ENCODE measurements at places on chromosomes 1 and 21.

DNA sequence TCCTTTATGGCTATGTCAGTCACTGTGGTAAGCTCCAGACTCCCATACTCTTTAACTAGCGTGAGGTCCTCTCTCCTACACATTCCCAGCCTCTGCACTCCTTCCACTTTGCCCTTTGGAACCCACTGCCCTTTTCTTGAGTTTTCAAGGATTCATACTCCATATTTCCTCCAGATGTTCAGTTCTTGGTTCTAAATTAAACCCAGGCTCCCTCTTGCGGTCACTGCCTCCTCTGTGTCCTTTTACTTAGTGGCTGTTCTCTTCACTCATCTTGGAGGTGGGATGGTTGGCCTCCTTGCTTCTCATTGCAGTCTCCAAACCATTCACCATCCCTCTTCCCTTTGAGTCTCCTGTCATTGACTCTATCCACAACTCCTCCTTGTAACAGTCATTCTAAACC lies 208.1 kb downstream of the TGFB2 start:
- DNase-seq, result no peak

DNA sequence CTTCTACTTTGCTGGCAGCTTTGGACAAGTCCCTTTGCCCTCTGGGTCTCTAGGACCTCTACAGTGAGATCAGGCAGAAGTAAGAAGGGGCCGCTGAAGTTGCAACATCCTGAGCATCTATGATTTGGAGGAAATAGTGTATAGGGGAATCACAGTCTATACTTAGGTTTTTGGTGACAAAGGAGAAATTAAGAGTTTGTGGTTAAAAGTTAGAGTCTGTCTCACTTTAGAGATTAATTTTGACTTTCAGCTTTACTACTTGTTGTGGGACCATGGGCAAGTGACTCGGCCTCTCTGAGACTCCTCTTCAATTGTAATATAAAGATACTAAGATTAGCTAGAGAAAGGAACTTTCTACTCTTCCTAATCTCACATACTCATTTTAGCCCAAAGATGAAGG lies 33.1 kb upstream of the LMX1A start:
- DNase-seq, result no peak

DNA sequence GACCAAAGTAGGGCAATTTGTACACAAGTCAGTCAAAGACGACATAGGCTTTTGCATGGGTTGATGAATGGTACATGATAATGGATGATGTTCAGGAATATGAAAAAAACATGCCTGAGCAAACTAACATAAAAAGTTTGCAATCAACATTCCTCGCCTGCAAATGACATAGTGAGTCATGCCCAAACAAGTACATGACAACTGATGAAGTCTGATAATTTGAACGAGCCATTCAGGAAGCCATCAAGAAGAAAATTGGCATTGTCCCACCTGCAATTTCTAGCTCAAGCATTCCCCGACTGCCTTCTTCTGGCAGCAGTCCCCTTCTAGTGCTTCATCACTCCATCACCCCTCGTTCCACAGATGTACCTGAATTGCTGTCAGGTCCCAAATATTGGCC lies 118.4 kb upstream of the NR5A2 start:
- DNase-seq, result no peak

DNA sequence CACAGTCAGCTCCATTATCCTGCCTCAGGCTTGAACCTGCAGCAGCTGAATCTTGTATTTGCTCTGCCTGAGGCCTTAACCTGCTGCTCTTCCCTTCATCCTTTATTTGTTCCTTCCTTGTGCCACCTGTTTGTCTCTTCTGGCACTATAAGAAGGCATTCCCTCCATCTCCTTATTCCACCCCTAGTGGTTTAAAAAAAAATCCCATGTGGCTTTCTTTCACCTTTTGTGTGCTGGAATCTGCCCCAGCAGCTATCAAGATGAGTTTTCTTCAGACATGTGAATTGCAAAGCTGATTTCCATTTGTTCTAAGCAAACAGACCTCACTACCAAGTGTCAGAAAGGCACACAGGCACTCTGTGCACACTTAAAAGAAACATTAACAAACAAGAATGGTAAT lies 294.6 kb downstream of the TTLL7 start:
- DNase-seq, result no peak
